ENCODE measurements at places on chromosomes 2 and 18. TPM values are rescaled to one million over a fixed set of nuclear protein-coding genes. Genes with fewer than 3 reads are reported as not detected.

The DRC1 gene
- polyA plus RNA-seq = 0.16 TPM

The MGAT4A gene
- polyA plus RNA-seq = 54.8 TPM

The LRRC30 gene
- not detected for polyA plus RNA-seq

The SRSF7 gene
- 286 TPM for polyA plus RNA-seq

The GALNT13 gene
- 10.9 TPM for polyA plus RNA-seq

The NTSR2 gene
- polyA plus RNA-seq = not detected

The SLC9A4 gene
- polyA plus RNA-seq = 0.06 TPM

The ADGRF3 gene
- polyA plus RNA-seq = 0.12 TPM
